Astrocyte (in vitro differentiated cells and primary cell): ENCODE measurements at places on chromosomes 7 and 10. TPM values are rescaled to one million over a fixed set of nuclear protein-coding genes. Genes with fewer than 3 reads are reported as not detected.
A peak's percentile ranks its signal among the peaks of the same experiment; 100 is the strongest.

GRCh38 chr7:153193144-153193595, 433.6 kb downstream of the ACTR3B start:
- H3K27me3 ChIP-seq: no peaks in the 10 kb centered on the region
- no peak overlapping the region for H3K27ac ChIP-seq
- no peak overlapping the region for H3K4me3 ChIP-seq
- H3K4me1 ChIP-seq: no peaks in the 10 kb centered on the region

DNA sequence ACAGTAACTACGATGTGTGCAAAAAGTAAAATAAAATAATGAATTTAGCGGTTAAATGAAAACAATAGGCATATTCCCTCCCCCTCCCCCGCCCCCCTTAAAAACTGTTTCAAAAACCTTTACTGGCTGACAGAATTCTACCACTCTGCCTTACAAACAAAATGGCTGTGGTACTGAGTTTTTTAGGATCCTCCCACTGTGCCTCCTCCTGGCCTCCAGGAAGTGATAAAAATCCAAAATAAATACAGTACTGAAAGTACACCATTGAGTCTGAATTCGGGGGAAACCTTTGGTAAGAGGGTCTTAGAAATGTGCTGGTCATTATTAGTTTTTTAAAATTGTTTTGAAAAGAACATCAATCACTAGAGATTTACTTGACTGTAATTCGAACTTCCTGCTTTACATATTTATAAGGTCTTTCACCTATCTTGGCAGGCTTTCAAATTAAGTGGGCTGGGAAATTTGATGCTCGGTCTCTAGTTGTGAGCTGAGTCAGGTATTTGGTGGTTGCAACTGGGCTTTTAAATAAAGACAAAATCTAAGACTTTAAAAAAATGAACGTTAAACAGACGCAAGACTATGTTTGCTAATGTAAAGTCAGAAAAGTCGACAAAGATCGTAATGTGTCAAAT, 32.5 kb upstream of the EPC1 start:
- H3K4me1 ChIP-seq: peaks cover 11% of the 10 kb centered on the region
- peak overlapping the region; percentile 88 for H3K27ac ChIP-seq
- H3K4me3 ChIP-seq: peak overlapping the region; percentile 98
- DNase-seq: peak; percentile 74

GRCh38 chr7:100483722-100484672, at the start of gene NYAP1:
Gene NYAP1, plus strand, starts transcription at chr7:100483927. Its CDS starts 1,385 bp downstream, at chr7:100485312.
- DNase-seq: no peak
- no peaks in the 10 kb centered on the region for H3K27me3 ChIP-seq
- H3K27ac ChIP-seq: no peak within 1 kb of the TSS
- peak within 1 kb of the TSS; percentile 52 for H3K4me3 ChIP-seq
- H3K36me3 ChIP-seq: no peaks in the 10 kb centered on the region

DNA sequence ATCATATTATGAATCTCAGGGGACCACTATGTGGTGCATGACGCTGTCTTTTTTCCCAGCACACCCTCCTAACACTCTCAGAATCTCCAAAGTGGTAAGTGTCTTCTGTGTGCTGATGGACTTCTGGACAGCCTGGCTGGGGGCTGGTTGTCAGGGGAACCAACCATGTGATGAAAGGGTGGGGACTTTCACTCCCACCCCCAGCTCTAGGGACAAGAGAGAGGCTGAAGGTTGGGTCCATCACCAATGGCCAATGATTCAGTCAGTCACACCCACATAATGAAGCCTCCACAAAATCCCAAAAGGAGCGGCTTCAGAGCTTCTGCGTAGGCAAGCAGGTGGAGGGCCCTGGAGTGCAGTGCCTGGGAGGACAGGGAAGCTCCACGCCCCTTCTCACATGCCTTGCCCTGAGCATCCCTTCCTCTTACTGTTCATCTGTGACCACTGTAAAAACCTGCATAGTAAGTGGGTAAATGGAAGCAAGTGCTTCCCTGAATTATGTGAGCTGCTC, 44.6 kb downstream of the RASGEF1A start:
- H3K36me3 ChIP-seq: no peaks in the 10 kb centered on the region
- no peak overlapping the region for H3K27ac ChIP-seq
- DNase-seq: no peak

DNA sequence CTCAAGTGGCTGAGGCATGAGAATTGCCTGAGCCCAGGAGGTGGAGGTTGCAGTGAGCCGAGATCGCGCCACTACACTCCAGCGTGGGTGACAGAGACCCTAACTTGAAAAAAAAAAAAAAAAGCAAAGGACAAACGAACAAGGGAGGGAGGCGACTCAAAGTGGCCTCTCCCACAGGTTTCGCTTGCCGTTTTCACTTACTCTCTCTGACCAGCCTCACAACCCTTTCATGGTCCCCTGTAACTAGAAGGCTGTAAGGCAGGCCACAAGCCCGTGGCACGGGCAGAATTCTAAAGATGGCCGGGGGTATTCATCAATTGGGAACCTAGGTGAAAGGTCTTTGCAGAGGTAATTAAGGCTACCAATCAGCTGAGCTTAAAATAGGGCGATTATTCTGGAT, 25.5 kb downstream of the GNA12 start:
- H3K36me3 ChIP-seq: no peaks in the 10 kb centered on the region
- H3K27ac ChIP-seq: no peak overlapping the region
- peaks cover 53% of the 10 kb centered on the region for H3K4me1 ChIP-seq
- H3K27me3 ChIP-seq: no peaks in the 10 kb centered on the region
- no peak overlapping the region for H3K4me3 ChIP-seq

- no peak for DNase-seq
- no peak overlapping the region for H3K4me3 ChIP-seq
- H3K27ac ChIP-seq: no peak overlapping the region
- H3K4me1 ChIP-seq: peaks cover 3% of the 10 kb centered on the region
- H3K36me3 ChIP-seq: no peaks in the 10 kb centered on the region
Measured at GRCh38 chr10:100019787-100020141, 10.0 kb upstream of the DNMBP start.

DNA sequence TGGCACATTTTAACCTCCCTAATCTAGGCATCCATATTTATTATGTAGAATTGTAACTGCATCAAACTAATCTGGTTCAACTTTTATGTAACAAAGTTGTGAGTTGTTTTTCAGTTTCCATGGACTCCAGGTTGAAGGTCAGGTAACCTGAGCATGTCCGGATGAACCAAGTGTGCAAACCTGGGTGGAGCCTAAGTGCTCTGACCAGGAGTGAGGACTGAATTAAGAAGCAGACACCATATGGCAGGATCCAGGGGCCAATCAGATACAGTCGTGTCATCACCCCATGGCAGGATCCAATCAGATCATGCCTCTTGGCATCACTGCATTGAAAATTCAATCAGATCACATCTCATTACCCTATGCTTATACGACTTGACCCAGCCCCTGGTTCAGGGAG, 41.2 kb upstream of the PHYHIPL start:
- H3K36me3 ChIP-seq: no peaks in the 10 kb centered on the region
- H3K4me1 ChIP-seq: no peaks in the 10 kb centered on the region
- H3K27ac ChIP-seq: no peak overlapping the region
- no peak overlapping the region for H3K4me3 ChIP-seq
- H3K27me3 ChIP-seq: no peaks in the 10 kb centered on the region
- DNase-seq: no peak

The TRIL gene
- 0.45 and 0.72 TPM in 2 replicates for total RNA-seq

The FZD1 gene
- total RNA-seq: 5.4 and 6.8 TPM in 2 replicates
